ENCODE measurements at places on chromosomes 1 and 21. TPM values are rescaled to one million over a fixed set of nuclear protein-coding genes. Genes with fewer than 3 reads are reported as not detected.

AMY1A gene
- total RNA-seq = 1.6 TPM

TSTD1 gene
- 50.6 TPM for total RNA-seq

FAM151A gene
- total RNA-seq = not detected

PRAMEF4 gene
- total RNA-seq = not detected

AMY2A gene
- total RNA-seq = not detected

DNA sequence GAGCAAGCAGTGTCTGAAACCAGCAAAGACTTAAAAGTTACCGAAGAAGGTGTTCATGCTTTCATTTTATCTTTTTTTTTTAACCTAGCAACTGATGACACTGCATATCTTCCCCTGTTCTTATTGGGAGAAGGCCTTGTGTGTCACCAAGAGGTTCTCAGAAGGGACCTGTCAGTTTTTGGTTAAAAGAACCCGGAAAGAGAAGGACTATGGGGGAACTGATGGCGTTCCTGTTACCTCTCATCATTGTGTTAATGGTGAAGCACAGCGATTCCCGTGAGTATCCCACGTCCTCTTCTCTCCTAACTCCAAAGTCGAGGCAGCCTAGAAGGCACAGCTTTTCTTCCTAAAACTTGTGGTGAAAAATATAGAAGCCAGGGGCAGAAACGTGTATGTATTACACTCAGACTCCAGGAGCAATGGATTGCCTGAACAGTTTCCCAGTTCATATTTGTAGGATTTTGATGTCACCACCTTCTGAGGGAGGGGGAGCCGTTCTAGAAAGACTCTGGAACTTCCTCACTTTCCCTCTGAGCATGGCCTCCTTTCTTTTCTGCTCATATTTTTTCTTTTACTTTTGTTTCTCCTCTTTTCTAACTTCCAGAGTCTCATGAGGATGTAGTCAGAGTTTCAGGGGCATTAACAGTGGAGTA is at the start of gene MR1:
MR1 (plus strand) TSS at position 185 of the 653 bp plus-strand sequence; CDS start at position 210, 25 bp downstream.
- DNase-seq = no peak

DNA sequence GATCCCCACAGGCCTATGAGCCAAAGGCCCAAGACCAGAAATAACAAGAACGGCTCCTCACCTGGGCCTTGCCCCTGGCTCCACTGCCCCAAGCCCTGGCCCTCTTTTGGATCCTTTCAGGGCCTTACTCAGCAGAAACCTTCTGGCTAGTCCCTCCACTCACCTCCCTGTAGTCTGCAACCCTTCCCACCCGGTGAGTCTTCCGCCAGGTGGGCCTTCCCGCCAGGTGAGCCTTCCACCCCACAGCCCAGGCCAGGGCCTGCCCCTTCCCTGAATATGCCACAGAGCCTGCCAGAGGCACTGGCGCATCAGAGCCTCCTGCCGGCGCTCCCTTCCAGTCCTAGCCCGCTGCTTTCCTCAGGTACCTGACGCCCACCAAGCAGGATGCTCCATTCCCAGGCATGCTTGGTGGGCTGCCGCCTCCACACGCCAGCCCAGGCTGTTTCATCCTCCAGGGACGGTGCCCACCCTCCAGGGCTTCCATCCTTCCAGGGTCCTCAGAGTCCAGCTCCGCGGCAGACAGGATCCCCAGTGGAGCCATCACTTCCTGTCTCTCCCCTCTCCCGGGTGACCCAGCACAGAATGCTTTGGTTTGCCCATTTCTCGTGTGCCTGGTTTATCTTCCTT is 20.9 kb downstream of the LHX4 start:
- DNase-seq = peak; percentile 60

DNA sequence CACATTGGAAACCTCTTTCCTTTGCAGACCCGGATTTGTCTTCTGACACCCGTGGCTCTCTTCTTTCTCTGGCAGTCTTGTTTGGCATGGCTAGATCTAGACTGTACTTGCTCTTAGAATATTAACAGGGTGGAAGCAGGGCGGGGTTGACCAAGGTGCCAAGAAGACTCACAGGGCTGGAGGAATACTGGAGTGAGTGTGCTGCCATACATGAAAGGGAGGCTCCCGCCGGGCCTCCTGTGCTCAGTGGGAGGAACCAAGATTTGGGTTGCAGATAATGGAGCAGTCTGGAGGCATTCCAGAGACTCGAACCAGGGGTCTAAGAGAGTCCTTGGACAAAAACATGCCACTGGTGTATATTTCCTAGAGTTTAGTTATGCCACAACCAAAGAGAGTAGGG is 27.6 kb upstream of the SNX27 start:
- DNase-seq = no peak

GRCh38 chr1:240797050-240797449 is 185.1 kb upstream of the GREM2 start:
- no peak for DNase-seq

- no peak for DNase-seq
Observed at GRCh38 chr1:10658396-10659066, 137.9 kb downstream of the CASZ1 start.

DNA sequence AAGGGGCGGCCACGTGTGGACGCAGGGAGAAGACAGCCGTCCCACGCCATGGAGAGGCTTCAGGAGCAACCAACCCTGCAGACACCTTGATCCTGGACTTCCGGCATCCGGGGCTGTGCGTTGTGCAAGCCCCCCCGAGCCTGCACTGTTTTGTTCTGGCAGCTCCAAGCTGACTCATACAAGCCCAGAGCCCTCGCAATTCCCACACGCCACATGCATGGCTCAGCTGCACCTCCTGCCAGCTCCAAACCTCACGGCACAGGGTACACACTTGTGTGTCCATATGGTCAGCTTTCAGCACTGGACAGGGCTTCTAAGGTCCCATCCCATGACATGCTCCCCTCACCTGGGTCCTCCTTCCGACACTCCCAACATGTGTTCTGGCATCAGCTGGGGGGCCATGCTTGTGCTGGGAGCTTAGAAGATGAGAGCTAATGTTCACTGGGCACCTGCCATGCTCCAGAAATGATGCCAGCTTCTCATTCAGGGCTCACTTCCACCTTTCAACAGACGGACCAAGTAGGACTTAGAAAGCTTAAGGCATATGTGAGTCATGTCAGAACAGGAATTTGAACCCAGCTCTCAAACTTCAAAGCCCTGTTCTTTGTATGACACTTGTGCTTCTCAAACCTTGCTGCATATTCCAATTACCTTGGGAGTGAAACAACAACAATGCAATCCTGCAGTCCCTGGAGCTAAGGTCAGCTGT is 137.3 kb downstream of the PGBD5 start:
- DNase-seq = peak; percentile 53

GRCh38 chr1:94979656-94980581 is 53.0 kb upstream of the CNN3 start:
- no peak for DNase-seq

- DNase-seq = no peak
Observed at GRCh38 chr1:236000781-236001180, 64.1 kb downstream of the NID1 start.

- peak; percentile 59 for DNase-seq
Observed at GRCh38 chr1:5904551-5904950, 87.7 kb downstream of the NPHP4 start.

DNA sequence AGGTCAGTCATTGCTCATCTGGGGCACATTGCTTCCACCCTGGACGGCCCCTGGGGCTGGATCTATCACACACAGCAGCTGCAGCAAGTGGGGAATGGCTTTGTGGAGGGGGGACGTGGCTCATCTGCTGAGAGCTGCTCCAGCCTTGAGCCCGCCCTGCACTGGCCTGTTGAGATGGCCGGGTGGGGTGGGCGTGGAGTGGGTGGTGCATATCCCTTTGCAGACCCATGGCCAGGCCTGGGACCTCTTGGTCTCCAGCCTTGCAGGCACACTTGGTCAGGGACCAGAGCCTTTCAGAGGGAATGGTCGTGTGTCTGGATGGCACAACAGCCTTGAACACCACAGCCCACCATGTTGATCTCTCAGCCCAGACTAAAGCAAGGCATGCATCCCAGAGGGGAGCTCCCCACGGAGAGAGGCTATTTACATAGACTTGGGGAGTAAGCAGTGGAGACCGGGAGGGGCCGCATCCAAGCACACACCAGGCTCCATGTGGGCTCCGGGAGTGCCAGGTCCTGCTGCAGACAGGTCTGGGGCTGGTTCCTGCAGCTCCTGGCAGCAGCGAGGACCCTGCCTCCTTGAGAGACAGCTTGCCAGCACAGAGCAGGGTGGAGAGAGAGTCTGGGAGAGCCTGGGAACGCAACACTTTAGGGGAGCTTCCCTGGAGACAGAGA is 52.8 kb upstream of the SELENON start:
- no peak for DNase-seq

DNA sequence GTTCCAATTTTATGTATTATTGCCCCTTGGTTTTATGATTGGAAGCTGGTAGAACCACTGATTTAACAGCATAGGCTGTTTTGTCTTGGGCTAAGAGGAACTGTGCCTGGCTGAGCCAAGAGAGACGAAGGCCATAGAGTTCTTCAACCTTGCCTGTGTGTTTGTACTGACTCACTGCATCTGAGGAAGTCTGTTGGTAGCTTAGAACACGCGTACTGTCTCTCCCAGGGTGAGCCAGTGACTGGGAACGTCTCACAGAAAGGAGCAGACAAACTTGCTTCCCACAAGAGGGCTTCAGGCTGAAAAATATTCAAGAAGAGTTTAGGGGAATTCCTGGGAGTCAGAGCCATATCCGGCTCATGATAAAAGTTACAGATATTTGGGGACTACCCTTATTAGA is 14.9 kb downstream of the TMEM51 start:
- DNase-seq = peak; percentile 5

DNA sequence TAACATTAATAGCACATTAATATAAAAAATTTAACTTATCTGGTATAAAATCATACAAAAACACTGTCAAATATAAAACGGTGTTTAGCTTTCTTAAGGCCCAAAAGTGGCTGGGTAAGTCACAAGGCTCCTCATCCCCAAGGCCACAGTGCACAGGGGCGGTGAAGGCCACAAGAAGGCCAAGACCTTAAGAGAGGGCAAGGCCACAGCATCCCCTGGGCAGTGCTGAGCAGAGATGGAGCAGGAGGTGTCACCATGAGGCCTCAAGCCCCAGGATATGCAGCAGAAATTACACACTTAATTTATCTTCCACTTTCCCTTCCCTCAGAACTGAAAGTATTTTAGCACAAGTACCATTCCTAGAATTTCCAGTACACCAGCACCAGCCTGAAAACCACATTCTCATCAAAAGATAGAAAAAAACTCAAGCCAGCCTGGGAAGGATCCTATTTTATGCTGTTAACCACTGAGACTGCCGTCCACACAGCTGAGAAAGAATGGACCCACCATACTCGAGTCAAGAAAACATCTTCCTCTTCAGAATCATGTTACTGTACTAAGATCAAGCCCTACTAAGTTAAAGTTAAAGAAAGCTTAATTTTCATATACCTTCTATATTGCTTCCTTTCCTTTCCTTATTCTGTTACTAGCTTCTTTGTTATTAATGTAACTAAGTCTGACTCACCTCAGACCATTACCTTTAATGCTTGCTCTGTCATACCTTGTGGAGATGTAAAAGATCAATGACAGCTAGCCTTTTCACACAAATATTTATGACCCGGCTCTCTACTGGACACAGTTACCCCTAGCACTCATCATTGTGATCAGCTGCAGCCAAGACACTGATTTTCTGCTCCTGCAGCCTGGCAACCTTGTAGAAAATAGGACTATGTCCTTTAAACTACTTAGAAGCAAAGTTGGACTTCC is 26.4 kb upstream of the FMO1 start:
- no peak for DNase-seq

- DNase-seq = no peak
Observed at GRCh38 chr1:226788965-226789364, 49.9 kb upstream of the ITPKB start.

GRCh38 chr1:174258148-174258550 is 98.8 kb downstream of the RABGAP1L start:
- DNase-seq = no peak

DNA sequence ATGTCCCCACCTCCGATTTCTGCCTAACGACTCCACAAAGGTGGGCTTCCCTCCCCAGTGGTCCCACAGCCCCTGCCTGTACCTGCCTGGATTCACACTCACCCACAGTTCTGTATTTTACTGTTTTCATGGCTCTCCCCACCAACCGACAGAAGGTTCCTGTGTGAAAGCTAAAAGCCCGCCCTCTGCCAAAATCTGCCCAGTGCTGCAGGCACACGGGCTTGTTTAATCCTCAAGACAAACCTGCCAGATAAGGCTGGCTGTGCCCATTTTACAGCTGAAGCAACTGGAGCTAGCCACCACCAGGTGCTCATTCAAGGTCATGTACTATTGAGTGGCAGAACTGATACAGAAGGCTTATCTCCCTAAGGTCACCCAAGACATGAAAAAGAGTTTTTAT is 114.5 kb downstream of the HIVEP3 start:
- no peak for DNase-seq

DNA sequence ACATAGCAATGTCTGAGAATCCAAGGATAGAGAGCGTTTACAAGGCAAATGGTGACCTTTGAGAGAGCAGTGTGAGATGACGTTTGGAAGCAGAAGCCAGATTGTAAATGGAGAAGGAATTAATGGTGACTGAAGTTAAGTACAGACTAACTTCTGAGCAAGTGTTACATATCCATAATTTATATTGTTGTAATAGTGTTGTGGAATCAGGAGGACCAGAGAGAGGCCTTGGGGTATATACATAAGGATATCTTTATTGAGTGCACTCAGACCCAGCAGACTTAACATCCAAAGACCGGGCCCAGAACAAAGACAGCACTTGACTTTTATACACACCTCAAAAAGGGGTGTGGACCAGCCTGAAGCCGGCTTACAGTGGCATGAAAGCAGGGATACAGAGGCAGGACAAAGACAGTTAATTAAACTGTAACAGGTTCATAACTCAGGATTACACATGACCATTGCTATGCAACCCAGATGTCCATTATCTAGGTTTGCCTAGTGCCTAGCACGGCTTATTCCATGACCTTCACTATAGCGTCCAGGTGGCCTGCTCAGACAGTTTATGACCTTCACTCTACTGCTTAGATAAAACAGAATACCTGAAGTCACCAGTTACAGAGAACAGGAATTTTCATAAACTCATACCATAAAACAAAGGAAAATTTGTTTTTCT is 2.7 kb upstream of the MGST3 start:
- DNase-seq = no peak

- no peak for DNase-seq
Observed at GRCh38 chr1:62342270-62342669, 23.0 kb upstream of the KANK4 start.

GRCh38 chr1:50358962-50359361 is 64.3 kb downstream of the DMRTA2 start:
- DNase-seq = no peak

- peak; percentile 82 for DNase-seq
Observed at GRCh38 chr1:23424293-23425192, at the start of gene TCEA3. Gene TCEA3 (minus strand): TSS chr1:23424748. CDS start chr1:23424633, 115 bp downstream.

DNA sequence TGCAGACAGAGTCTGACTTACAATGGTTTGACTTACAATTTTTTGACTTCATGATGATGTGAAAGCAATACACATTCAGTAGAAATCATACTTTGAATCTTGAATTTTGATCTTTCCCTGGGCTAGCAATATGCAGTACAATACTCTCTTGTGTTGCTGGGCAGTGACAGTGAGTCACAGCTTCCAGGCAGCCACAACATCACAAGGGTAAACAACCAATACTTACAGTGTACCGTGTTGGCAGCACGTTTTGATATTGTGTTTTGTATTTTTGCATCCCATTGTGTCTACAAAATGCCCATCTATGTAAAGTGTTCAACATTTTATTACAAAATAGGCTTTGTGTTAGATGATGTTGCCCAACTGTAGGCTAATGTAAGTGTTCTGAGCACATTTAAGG is 150.9 kb downstream of the NTMT2 start:
- DNase-seq = no peak
